ENCODE measurements at places on chromosomes 7 and 10.

DNA sequence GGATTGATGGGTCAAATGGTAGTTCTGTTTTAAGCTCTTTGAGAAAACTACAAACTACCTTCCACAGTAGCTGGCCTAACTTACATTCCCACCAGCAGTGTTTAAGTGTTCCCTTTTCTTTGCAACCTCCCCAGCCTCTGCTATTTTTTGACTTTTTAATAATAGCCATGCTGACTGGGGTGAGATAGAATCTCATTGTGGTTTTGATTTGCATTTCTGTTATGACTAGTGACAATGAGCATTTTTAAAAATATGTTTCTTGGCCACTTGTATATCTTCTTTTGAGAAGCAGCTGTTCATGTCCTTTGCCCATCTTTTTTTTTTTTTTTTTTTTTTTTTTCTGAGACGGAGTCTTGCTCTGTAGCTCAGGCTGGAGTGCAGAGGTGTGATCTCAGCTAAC is 155.2 kb upstream of the BMPER start:
- no peak for DNase-seq

DNA sequence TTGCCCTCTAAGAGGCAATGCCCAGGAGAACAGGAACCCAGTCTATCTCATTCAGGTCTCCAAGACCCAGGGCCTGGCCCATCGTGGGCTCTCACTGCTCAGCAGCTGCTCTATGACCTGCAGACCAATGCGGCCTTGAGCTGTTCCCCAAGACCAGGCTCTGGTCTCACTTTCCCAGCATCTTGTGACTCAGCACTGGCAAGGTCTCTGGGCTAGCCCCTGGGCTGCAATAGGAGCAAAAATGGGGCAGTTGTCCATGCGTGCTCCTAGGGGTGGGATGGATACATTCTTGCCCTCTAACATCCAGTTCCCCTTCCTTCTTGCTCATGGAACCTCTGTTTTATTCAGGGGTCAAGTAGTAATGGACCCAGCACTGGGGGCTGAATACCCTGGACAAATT is 13.5 kb downstream of the GCK start:
- DNase-seq = no peak

- no peak for DNase-seq
Measured at GRCh38 chr10:125010362-125010761, 68.4 kb downstream of the ZRANB1 start.

GRCh38 chr10:8316284-8316683 is 261.8 kb downstream of the GATA3 start:
- DNase-seq = no peak

GRCh38 chr10:541750-542371 is 147.6 kb downstream of the DIP2C start:
- no peak for DNase-seq

DNA sequence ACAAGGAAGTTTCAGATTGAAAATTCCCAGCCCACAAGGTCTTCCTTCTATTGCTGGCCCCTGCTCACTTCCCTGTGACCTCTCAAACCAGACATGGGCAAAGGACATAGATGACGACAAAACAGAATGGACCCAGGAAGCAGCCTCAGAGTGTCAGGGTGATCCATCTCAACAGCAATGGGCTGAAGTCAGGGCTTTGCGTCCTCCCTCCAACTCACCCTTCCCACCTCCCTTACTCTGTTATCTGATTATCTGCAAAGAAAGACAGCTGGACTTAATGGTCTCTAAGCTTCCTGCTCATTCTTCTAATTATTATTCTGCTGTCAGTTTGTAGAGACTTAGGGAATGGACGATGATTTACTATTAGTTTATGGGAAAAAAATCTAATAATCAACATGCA is 115.9 kb downstream of the PIP4K2A start:
- no peak for DNase-seq

- no peak for DNase-seq
Measured at GRCh38 chr7:101698964-101699363, 69.9 kb upstream of the MYL10 start.

- DNase-seq = no peak
Measured at GRCh38 chr10:106182542-106182941, 982.0 kb downstream of the SORCS1 start.

DNA sequence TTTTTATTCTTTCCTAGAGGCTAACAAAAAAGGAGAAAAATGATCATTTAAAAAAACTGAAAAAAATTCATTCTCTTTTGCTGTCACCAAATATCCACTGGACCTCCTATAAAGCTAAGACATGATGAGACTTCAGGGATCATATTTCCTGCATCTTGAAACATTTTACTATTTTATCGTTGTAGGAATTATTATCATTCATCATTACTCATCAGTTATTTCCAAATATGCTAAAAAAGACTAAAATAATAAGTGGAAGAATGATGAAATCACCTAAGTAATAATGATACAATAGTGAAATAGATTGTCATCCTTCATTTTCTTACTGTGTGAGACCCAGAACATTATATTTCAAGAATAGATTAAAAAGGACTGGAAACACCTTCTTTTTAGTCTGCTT is 28.3 kb downstream of the TAF3 start:
- peak; percentile 4 for DNase-seq

- no peak for DNase-seq
Measured at GRCh38 chr10:58543141-58543540, 30.5 kb downstream of the BICC1 start.

GRCh38 chr10:96765406-96766240 is 45.3 kb upstream of the PIK3AP1 start:
- DNase-seq = peak; percentile 20

DNA sequence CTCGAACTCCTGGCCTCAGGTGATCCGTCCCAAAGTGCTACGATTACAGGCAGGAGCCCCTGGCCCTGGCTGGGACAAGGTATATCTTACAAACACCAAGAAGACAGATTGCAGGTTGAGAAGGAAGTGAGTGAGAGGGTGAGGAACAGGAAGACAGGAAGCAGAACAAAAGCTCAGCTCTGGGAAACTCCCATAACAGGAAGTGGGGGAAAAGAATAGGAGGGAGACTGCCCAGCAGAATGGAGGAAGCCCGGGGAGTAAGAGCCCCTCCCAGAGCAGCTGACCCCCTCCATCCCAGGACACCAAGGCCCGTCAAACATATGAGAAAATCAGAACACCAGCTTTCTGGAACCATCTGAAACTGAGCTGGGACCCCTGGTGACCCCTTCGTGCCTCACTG is 2.9 kb downstream of the TECPR1 start:
- DNase-seq = no peak

DNA sequence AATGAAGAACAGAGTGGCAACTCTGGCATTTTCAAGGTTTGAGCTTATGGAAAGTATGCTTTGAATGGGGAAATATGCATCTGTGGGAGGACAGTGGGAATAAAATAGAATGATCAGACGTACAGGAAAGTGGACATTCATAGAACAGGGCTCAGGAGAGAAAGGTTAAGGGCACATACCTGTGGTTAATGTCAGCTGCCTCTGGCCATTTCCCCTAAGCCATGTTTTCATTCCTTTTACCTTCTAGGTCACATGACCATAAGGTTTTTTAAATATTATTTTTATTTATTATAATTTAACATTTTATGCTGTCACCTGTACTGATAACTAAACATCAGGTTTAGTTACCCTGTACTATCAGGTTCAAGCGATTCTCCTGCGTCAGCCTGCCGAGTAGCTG is 52.8 kb downstream of the LRRC4 start:
- no peak for DNase-seq

- no peak for DNase-seq
Measured at GRCh38 chr10:14810969-14811953, 26.6 kb downstream of the CDNF start.

GRCh38 chr7:158028971-158029370 is 558.7 kb downstream of the PTPRN2 start:
- no peak for DNase-seq

DNA sequence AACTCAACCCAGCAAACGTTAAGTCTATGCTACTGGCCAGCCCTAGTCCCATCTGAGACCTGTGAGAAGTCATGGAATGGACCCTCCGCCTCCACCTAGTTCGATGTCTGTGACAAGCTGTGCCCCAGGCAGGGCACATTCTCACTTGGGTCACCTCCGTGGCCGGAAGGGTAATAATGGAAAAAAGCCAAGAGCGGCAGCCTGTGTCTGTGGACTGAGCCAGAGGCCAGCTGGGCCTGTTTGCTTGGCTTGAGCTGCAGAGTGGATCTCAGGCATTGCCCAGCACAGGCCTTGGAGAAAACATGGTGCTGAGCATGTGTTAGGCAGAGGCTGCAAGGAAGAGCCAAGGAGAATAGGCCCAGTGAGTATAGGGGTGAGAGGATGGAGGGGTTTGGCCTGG is 97.8 kb downstream of the GALNT17 start:
- no peak for DNase-seq

DNA sequence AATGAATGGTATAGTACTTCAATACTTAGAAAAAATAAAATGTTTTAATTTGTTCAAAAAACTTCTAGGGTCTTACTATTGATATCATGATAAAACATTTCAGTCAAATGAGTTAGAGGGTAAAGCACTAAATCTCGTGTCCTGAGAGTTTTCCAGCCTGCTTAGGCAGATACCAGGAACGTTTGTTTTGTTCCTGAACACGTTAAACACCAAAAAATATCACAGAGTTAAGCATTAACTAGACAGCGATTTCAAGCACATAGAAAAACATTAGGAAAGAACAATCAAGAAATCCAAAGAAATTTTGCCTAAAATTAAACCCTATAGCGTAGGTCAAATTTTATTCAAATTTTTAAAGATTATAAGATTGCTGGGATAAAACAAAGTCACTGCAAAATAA is 204.6 kb upstream of the AGR3 start:
- DNase-seq = no peak

- no peak for DNase-seq
Measured at GRCh38 chr10:131027256-131027655, 284.3 kb downstream of the TCERG1L start.

GRCh38 chr7:40199076-40199802 is 64.4 kb downstream of the SUGCT start:
- DNase-seq = no peak

- no peak for DNase-seq
Measured at GRCh38 chr10:71471957-71472365, 75.2 kb downstream of the CDH23 start.

DNA sequence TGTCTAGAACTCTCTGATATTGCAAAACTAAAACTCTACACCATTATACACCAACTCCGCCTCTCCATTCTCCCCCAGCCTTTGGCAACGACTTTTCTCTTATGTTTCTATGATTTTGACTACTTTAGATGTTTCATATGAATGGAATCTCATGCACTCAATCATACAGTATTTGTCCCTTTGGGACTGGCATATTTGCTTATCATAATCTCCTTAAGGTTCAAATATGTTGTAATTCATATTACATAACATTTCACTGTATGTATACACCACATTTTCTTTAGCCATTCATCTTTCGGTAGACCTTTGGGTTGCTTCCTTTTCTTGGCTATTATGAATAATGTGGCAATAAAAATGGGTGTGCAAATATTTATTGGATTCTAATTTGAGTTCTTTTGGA is 164.4 kb downstream of the ARL4A start:
- DNase-seq = peak; percentile 35

Measured in HS-5 (cell line).